ENCODE measurements at places on chromosomes 11 and 22.

- DNase-seq, result peak; percentile 70
Observed at GRCh38 chr11:32792948-32793475, 1.4 kb downstream of the CCDC73 start.

GRCh38 chr11:80553565-80553964 is 1112.7 kb upstream of the TENM4 start:
- DNase-seq, result no peak

GRCh38 chr11:65180877-65181568 is 705 bp upstream of the CAPN1 start:
- peak; percentile 71 for DNase-seq

- DNase-seq, result no peak
Observed at GRCh38 chr11:33377412-33378370, 120.5 kb downstream of the HIPK3 start.

DNA sequence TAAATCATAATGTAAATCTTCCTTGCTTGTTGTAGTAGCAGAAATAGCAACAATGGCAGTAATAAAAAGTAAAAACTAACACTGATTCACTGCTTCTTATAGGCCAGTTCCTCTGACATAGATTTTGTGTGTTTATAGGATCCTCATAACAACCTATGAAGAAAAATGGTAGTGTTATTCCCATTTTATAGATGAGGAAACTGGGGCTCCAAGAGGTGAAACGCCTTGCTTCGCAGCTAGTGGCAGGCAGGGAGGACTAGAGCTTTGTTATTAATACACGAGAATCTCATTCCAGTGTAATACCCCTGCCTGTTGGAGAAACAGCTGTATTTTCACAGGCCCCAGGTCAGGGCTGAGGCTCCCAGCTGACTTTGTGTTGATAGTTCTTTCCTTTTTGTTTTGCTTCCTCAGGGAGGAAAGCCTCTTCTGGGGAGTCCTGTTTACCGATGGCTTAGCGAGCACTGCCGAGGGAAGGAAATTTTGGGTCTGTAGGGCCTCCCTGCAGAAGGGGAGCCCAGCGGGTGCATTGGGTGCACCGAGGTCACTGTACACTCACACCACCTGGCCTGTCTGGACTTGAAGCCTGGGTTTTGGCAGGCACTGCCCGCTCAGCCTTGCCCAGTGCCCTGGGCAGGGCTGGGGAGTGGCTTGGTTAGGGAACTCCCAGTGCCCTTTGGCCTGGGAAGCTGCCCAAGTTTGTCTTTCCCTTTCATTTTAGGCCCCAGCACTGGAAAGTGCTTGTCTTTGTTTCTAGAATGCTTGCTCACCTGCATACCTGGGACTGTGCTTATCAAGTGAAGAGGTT is 13.5 kb downstream of the KIAA1671 start:
- DNase-seq, result peak; percentile 11

GRCh38 chr11:61966734-61967115 is 709 bp downstream of the FTH1 start:
- no peak for DNase-seq

- no peak for DNase-seq
Observed at GRCh38 chr22:39365492-39365780, 15.6 kb downstream of the SYNGR1 start.

GRCh38 chr22:39543095-39543494 is 10.5 kb upstream of the RPS19BP1 start:
- peak; percentile 29 for DNase-seq

DNA sequence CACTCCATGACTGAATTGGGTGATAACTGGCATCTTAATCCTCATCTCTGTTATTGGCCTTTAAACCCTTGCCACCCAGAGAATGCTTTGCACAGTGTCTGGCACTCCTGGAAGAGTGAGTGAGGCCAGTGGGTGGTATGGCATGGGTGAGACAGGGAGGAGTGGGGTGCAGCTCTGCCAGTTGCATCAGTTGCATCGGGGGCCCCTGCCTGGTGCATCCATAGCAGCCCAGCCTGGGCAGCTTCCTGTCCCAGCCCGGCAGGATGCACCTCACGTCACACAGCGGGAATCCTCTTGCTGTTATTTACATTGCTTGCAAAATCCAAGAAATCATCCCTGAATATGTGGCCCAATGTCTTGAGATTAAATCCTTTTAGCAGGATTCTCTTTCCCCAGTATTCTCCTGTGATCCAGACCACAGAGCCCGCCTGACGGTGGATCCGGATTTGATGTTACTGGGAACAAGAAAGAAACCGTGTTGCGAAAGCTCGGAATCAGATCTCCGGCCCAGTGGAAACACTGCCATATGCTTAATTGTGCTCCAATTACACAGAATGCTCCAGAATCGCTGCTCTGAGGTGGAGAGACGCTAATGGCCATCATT is 37.6 kb upstream of the MN1 start:
- no peak for DNase-seq

DNA sequence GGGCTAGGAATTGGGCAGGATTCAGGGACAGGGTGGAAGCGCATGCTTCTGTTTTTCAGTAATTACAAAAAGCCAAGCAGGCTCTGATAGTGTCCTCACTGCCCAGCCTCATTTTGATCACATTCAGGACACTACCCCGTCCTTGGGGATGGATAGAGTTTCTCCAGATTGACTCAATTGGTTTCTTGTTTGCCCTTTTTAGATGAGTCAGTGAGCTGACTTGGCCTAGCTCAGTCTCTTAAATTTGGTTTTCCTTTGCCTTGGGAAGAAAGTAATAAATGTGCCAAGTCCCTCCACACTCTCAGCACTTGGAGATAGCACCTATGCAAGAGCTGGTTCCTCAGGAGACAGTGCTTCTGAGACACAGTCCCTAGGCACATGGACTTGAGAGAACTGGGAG is 25.5 kb downstream of the DKK3 start:
- no peak for DNase-seq

- no peak for DNase-seq
Observed at GRCh38 chr22:36360871-36361383, 26.8 kb downstream of the MYH9 start.

DNA sequence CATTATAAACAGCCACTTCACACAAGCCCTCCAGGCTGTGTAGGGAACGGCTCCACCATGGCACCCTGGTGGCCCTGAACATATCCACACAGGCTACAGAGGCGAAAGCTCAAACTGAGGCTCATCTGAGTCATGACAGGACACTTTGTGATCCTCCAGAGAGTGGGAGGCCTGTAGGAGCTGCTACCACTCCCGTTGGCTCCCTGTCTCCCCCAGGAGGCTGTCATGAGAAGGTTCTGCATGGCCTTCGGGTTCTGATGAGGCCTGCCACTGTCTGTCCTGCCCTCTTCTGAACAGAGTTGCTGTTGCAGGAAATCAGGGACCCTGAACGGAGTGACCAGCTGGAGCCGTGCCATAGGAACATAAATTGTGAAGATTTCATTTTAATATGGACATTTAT is 23.8 kb upstream of the ALDH3B2 start:
- DNase-seq, result no peak

DNA sequence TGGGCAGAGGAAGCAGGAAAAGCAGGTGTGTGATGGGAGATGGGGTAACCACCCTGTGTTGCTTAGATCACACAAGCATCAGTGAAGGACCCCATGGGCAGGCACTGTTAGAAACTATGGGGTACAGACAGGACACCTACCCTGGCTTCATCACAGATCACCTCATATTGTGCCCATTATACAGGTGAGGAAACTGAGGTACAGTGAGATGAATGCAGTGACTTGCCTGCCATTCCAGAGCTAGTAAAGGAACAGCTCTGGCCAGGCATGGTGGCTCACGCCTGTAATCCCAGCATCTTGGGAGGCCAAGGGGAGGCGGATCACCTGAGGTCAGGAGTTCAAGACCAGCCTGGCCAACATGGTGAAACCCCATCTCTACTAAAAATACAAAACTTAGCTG is 5.9 kb upstream of the MARK2 start:
- no peak for DNase-seq

DNA sequence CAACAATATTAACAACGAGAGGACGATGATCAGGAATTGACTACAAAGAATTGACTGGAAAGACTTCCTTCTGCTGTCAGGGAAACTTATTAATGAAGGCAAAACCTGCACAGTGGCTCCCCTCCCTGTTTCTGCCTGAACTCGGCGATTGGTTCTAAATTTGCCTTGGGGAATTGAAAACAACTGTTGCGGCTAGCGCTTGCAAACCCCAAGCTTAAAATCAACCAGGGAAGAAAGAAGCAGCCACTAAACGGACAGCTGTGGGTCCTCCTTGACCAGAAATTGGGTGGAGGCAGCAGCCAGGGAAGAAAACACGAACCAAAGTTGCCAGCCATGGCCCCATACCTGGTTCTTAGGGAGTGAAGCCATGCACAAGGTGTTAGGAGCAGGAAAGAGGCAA is 383.5 kb upstream of the CADM1 start:
- no peak for DNase-seq

GRCh38 chr11:82843057-82843795 is 57.0 kb downstream of the PRCP start:
- DNase-seq, result no peak

Measured in suppressor macrophage treated with lipopolysaccharide for 4 hours (primary cell).